ENCODE measurements at places on chromosomes 11 and 22. TPM values are rescaled to one million over a fixed set of nuclear protein-coding genes. Genes with fewer than 3 reads are reported as not detected.

GRCh38 chr11:113272281-113272680, 42.1 kb upstream of the TTC12 start:
- no peaks in the 10 kb centered on the region for H3K4me1 ChIP-seq
- no peak overlapping the region for H3K4me3 ChIP-seq
- no peaks in the 10 kb centered on the region for H3K27me3 ChIP-seq
- DNase-seq: no peak

- no peak overlapping the region for H3K27ac ChIP-seq
- peaks cover 3% of the 10 kb centered on the region for H3K27me3 ChIP-seq
- H3K4me3 ChIP-seq: no peak overlapping the region
- DNase-seq: no peak
Observed at GRCh38 chr11:34855021-34855753, 61.0 kb downstream of the APIP start.

DNA sequence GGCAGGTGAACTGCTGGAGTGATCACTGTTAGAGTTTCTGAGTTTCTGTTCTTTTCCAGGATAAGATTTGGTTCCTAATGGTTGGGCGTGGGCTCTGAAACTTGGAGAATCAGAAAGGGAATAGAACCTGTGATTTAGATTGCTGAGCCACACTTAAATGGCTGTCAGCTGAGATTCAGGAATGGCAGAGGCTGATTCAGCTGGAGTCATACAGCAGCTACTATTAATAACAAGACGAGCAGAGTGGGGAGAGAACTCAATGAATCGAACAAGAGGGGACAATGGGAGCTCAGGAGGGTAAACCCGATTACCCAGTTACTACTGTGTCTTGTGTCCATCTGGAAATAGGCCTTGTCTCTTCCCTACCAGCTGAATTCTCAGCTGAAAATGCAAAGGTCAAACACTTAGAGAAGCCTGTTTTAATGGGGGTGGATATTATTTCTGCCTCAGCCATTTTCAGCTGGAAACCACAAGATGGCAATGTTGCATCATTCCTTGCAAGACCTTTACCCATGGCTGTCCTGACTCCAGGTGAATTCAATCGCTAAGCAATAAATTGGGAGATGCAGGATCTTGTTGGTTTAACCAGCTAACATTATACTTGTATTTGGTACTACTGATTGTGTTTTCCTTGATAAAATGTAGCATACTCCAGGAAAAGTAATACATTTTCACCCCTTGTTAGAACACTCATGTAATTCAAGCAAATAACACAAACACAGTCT, 104.5 kb upstream of the RAG2 start:
- no peak overlapping the region for H3K27ac ChIP-seq
- H3K27me3 ChIP-seq: peaks cover 9% of the 10 kb centered on the region
- DNase-seq: peak; percentile 62
- H3K36me3 ChIP-seq: no peaks in the 10 kb centered on the region

DNA sequence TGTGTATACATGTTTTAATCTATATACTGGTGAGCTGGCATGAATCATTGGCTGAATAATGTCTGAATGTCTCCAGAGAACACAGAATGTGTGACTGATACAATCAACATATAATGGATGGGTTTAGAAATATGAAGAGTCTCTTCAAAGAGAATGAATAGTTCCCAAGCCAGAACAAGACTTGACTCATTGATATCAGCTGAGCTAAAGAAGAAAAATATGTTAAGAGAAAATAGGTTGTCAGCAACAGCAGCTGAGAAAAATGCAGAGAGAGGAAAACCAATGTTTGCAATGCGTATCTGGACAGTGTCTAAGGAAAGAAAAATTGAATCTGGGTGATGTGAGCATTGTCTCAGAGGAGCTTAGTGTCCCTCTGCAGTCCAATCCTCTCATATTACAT, 1281.8 kb upstream of the TENM4 start:
- DNase-seq: peak; percentile 10
- no peak overlapping the region for H3K27ac ChIP-seq

GRCh38 chr11:35671396-35672127, 9.0 kb downstream of the TRIM44 start:
- no peaks in the 10 kb centered on the region for H3K36me3 ChIP-seq
- H3K27me3 ChIP-seq: no peaks in the 10 kb centered on the region
- no peaks in the 10 kb centered on the region for H3K4me1 ChIP-seq
- DNase-seq: no peak
- H3K27ac ChIP-seq: no peak overlapping the region
- H3K4me3 ChIP-seq: no peak overlapping the region

- H3K36me3 ChIP-seq: no peaks in the 10 kb centered on the region
- no peak overlapping the region for H3K4me3 ChIP-seq
- no peaks in the 10 kb centered on the region for H3K4me1 ChIP-seq
- no peaks in the 10 kb centered on the region for H3K27me3 ChIP-seq
Observed at GRCh38 chr11:108324587-108324986, 101.7 kb downstream of the ATM start.

GRCh38 chr11:108732395-108732794, 67.5 kb downstream of the DDX10 start:
- H3K27me3 ChIP-seq: no peaks in the 10 kb centered on the region
- peaks cover 23% of the 10 kb centered on the region for H3K4me1 ChIP-seq
- no peaks in the 10 kb centered on the region for H3K36me3 ChIP-seq
- H3K4me3 ChIP-seq: no peak overlapping the region

Gene CST6
- total RNA-seq: 0.46 TPM

Gene PELI3
- 2.9 TPM for total RNA-seq

DNA sequence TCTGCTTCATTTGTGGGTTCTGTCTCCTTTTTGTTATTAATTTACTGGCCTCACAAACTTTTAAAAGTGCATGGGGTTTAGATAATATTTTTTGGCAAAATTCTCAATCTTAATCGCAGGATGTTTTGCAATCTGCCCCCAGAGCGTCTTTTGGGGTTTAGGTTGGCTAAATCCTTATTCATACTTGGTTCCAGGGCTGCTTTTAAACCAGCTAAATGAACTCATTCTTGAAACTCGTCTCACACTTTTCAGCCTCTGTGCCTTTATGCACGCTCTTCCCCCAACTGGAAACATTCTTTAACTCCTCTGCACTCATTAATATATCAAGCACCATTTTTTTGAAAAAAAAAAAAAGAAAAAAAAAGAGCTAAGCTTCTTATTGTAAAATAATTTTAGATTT, 131.7 kb downstream of the KIF18A start:
- no peak overlapping the region for H3K27ac ChIP-seq
- no peak overlapping the region for H3K4me3 ChIP-seq
- no peaks in the 10 kb centered on the region for H3K36me3 ChIP-seq
- DNase-seq: no peak

Gene TUB
- 3.9 TPM for total RNA-seq

DNA sequence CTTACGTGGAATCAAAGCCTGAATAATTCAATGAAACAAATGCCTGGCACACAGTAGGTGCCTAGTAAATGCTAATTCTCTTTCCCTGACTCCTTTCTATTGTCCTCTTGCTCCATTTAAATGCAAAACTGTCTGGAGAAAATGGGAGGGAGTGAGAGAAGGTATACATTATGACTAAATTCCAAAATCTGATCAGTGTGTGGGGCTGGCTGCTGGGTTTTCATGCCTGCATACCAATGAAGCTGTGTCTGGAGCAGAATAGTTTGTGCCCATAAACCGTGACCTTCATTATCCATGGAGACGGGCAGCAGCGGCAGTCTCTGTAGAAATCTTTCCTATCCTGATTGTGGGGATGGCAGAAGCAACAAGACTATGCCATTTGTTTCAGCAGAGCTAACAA, 223.4 kb upstream of the ZBED5 start:
- H3K4me3 ChIP-seq: no peak overlapping the region
- H3K27ac ChIP-seq: no peak overlapping the region
- DNase-seq: no peak
- H3K36me3 ChIP-seq: no peaks in the 10 kb centered on the region
- H3K27me3 ChIP-seq: no peaks in the 10 kb centered on the region

Gene FAM89B
- total RNA-seq: 63.1 TPM

DNA sequence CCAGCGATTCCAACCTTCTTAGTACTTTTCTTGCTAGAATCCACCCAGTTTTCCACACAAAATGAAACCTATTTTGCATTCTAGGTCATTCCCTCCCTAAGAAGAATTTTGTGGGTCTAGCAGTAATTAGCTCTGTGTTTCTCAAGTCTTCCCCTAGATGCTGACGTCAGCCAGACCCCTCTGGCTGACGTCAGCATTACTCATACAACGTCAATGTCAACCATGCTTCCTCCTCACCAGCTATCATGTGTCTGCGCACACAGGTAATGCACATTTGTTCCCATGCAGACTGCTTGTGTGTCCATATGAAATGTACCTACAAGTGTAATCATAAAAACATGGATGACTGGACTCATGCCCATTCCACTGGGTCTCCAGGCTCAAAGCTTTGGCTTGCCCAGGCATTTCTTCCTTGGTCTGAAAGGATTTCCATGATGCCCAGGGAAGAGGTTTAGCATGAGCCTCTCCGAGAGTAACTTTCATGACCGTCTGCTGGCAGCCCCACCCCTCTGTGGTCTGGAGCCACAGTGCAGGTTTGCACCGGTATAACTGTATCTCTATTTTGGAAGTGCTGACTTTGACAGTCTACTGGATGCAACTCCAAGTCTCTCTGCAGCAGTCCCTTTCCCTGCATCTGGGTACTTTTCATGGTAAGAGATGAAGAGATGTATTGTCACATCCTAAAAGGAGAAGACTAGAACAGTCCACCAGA, 58.6 kb downstream of the DSCAML1 start:
- no peak for DNase-seq
- H3K36me3 ChIP-seq: no peaks in the 10 kb centered on the region
- H3K4me3 ChIP-seq: no peak overlapping the region
- no peaks in the 10 kb centered on the region for H3K4me1 ChIP-seq
- H3K27me3 ChIP-seq: no peaks in the 10 kb centered on the region

Gene ACRV1
- not detected for total RNA-seq

DNA sequence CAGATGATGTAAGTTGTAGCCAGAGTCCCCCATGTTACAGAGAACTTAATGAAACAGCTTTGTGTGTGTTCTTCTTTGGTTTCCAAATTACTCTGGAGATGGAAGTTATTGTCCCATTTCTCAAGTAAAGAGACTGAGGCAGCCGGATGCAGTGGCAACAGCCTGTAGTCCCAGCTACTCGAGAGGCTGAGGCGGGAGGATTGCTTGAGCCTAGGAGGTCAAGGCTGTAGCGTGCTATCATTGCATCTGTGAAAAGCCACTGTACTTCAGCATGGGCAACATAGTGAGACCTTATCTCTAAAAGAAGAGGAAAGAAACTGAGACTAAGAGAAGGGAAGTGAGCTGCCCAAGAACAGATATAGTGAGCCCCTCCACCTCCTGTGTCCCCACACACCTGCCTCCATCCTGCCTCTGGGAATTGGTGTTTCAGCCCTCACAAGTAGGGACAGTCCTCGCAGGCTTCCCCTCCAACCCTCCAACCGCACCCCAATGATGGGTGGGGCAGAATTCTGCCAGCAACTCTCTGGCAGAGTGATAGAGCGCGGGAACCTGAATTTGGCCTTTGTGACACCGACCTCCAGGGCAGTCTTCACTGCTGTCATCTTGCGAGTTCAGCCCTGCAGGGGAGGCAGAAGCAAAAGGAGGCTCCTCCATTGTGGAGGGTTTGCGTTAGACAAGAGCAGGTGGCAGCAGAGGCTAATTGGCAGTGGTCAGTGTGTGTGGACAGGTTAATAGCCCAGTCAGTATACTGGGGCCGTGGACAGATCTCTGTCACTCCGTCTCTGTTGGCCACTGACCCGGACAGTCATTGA, 1.6 kb downstream of the PDXP start:
- H3K36me3 ChIP-seq: peaks cover 2% of the 10 kb centered on the region
- peak overlapping the region; percentile 53 for H3K4me3 ChIP-seq
- peaks cover 17% of the 10 kb centered on the region for H3K4me1 ChIP-seq
- no peaks in the 10 kb centered on the region for H3K27me3 ChIP-seq

Gene POU2AF2
- total RNA-seq: not detected

DNA sequence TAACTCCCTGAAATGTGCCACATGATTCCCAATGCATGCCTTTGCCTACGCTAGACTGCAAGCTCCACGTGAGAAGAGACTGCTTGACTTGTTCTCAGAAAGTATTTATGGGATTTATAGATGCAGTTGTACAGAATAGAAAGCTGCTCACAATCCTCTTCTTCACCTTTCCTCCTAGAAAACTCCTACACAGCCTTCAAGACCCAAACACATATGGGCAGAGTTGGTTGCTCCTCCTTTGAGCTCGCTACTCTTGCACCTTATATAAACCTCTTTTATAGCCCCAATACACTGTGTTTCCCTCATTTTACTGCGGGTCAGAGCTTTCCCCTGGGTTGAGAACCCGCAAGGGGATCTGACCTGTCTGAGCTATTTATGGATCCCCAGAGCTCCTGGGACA, 16.4 kb downstream of the C1QTNF6 start:
- no peaks in the 10 kb centered on the region for H3K36me3 ChIP-seq
- DNase-seq: no peak
- no peak overlapping the region for H3K27ac ChIP-seq
- no peak overlapping the region for H3K4me3 ChIP-seq

Gene CBLIF
- total RNA-seq: not detected

- no peaks in the 10 kb centered on the region for H3K36me3 ChIP-seq
- H3K27ac ChIP-seq: no peak overlapping the region
- no peak overlapping the region for H3K4me3 ChIP-seq
- no peaks in the 10 kb centered on the region for H3K27me3 ChIP-seq
Observed at GRCh38 chr22:43901976-43902643, 10.3 kb upstream of the PNPLA5 start.

Gene GSTT2B
- total RNA-seq: 4.0 TPM

GRCh38 chr22:47107431-47107830, 345.0 kb downstream of the TBC1D22A start:
- DNase-seq: peak; percentile 34
- peaks cover 5% of the 10 kb centered on the region for H3K36me3 ChIP-seq
- no peak overlapping the region for H3K27ac ChIP-seq
- no peak overlapping the region for H3K4me3 ChIP-seq

GRCh38 chr11:30543066-30543465, 43.1 kb downstream of the MPPED2 start:
- H3K4me1 ChIP-seq: no peaks in the 10 kb centered on the region
- H3K27ac ChIP-seq: no peak overlapping the region
- no peak for DNase-seq
- H3K27me3 ChIP-seq: no peaks in the 10 kb centered on the region
- H3K36me3 ChIP-seq: no peaks in the 10 kb centered on the region
